Activated CD4-positive, alpha-beta T cell treated with anti-CD3 and anti-CD28 coated beads, Interleukin-2, amount 10 ng/mL, durations not matched to agents 24 days and 14 days (primary cell): ENCODE measurements at places on chromosomes 6 and 20.

- DNase-seq: no peak
Observed at GRCh38 chr6:12007887-12008286, 4.2 kb upstream of the HIVEP1 start.

GRCh38 chr6:451847-452246, 60.3 kb downstream of the IRF4 start:
- no peak for DNase-seq

GRCh38 chr6:137843211-137843610, 23.8 kb upstream of the TNFAIP3 start:
- DNase-seq: no peak

DNA sequence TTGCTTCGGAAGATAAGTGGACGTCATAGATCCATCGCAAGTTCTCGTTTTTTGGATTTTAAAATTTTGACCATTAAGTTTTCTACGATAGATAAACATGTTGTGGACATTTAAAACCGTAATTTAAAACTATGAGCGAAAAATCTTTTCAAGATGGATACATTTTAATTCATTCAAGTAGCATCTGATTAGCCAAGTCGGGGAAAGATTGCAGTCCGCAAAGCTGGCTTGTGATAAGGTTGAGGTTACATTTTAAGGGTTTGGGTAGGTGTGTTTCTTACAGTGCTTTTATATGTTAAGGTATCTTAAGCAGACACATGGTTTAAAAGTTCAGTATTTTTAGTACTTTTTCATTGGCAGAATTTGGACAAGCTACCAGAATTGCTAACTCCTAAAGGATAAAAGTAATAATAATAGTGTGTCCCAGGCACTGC, 1.2 kb downstream of the WTAP start:
- no peak for DNase-seq

GRCh38 chr20:44054849-44055248, 132.1 kb downstream of the JPH2 start:
- peak; percentile 34 for DNase-seq

- DNase-seq: peak; percentile 85
Observed at GRCh38 chr6:33075568-33076405, at the start of gene HLA-DPB1. HLA-DPB1 (plus strand) TSS chr6:33075990; CDS start chr6:33076042, 52 bp downstream.

DNA sequence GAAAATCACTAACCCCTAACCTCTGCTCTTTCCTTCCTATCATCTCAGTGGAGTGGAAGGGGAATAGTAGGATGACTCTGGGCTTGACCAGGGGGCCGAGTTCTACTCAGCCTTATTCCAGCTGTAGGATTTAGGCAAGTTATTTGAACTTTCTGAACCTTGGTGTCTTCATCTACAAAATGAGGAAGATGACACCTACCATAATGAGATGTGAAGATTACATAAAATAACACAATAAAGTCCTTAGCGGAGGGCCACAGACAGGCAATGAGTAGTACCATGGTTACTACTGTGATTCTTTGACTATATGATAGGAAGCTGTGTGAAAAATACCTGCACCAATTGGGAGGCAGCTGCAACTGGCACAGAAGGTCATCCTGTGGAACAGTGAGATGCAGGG, 53.6 kb upstream of the PIM1 start:
- DNase-seq: no peak

- DNase-seq: no peak
Observed at GRCh38 chr6:44342052-44342451, 398 bp upstream of the SPATS1 start.

DNA sequence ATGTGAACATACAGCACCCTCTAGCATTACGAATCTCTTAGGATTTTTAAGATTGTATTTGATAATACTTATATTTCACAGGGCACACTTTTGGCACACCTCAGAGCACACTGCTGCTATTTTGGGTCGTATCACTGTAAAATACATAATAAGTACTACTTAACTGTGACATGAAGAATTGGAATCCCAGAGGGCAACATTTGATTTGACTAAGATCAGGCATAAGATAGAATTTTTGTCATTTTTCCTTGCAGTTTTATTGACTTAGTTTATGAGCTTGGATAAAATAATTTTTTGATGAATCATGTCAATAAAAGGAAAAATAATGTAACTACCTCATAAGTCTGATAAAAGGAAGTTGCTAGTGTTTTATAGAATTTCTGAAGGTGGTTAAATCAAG, 22.4 kb downstream of the MRS2 start:
- no peak for DNase-seq

DNA sequence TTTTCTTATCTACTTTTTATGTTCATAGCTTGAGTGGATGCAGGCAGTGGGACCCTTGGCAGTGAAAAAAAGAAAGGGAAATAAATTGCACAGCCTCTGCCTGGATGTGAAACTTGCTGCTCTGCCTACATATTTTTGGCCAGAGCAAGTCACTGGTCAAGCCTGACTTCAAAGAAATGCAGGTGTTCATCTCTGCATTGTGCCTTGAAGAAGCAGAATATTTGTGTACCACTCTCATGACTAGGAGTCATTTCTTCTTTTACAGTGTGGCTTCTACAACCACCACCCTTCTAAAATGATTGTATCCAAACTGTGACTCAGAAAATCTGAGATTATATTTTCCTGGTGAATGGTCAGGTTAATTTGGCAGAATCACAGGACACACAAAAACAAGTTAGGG, 2.5 kb upstream of the KATNA1 start:
- no peak for DNase-seq
